Esophagus squamous epithelium (tissue), 5 donors: ENCODE measurements at places on chromosomes 7 and 10.
A peak's percentile ranks its signal among the peaks of the same experiment; 100 is the strongest.

- DNase-seq = no peak
- no peaks in the 10 kb centered on the region for H3K4me1 ChIP-seq
- no peaks in the 10 kb centered on the region for H3K36me3 ChIP-seq
These were observed 8.8 kb upstream of the LIMK1 start for GRCh38 chr7:74074770-74075169.

- no peak for DNase-seq
- peaks cover 30% of the 10 kb centered on the region for H3K27me3 ChIP-seq
- no peak overlapping the region for H3K27ac ChIP-seq
These were observed 80.0 kb downstream of the PAX2 start for GRCh38 chr10:100825325-100825875.

DNA sequence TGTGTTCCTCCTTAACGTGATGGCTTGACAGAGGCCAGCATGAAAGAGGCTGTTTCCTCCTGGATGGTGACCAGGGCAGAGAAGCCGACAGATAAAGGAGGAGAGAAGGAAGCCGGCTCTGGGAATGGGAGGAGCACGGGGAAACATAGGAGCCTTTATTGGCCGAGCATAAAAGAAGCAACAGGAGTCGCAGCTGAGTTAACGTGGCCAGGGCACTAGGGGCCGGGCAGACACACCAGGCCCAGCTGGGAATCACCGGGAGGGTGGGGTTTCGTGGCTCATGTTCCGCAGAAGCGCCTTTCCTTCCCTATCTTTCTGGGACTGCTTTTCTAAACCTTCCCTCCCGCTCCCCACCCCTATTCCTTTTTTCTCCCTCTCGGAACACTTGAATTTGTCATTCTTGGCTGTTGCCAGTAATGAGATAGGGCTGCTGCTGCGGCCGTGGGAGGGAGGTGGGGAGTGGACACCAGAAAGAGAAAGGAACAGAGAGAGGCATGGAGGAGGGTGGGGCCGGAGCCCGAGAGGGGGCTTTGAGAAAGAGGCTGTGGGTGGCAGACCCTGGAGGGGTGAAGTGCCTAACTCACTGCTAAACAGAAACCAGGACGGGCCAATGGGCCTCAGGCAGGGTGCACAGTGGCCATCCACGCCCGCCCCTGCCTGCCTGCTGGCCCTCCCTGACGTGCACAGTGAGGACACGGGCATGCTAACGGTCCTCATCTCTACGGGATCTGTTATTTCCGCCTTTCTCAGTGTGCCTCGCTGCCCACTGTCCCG, 65.2 kb downstream of the COL13A1 start:
- H3K36me3 ChIP-seq = no peaks in the 10 kb centered on the region
- no peak for DNase-seq
- H3K27me3 ChIP-seq = no peaks in the 10 kb centered on the region
- H3K4me3 ChIP-seq = no peak overlapping the region
- peak overlapping the region; percentile 34 for H3K27ac ChIP-seq

- H3K27me3 ChIP-seq = no peaks in the 10 kb centered on the region
- DNase-seq = no peak
- H3K4me3 ChIP-seq = no peak overlapping the region
These were observed 5.1 kb downstream of the AKR1E2 start for GRCh38 chr10:4831091-4831490.

GRCh38 chr7:98705626-98706025, 88.5 kb downstream of the NPTX2 start:
- H3K36me3 ChIP-seq = no peaks in the 10 kb centered on the region
- DNase-seq = no peak
- H3K27ac ChIP-seq = no peak overlapping the region
- H3K27me3 ChIP-seq = no peaks in the 10 kb centered on the region

DNA sequence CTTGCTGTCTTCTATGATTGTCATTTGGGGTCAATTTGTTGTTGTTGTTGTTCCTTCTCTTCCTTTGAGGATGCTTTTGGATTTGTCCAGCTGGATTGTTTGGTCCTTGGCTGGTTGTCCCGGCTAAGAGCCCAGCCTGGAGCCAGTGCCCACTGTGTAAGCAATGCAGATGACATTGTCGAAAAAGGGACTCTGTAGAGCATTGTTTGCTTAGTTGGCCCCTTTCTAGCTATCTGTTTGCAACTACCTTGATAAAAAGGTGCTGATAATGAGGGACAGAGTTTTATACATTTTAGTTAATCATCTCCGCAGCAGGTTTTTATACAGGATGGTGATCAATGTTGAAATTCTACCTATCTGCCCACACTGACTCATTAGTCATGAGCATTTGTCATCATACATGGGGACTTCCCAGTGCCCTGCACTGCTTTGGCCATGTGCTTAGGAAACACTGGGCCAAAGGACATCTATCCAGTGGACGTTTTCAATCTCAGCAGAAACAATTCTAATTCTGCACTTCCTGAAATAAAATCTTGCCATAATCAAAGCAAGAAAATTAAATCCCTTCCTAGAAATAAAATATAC, 311.9 kb downstream of the GRM8 start:
- no peaks in the 10 kb centered on the region for H3K27me3 ChIP-seq
- H3K36me3 ChIP-seq = no peaks in the 10 kb centered on the region
- H3K27ac ChIP-seq = no peak overlapping the region
- H3K4me3 ChIP-seq = no peak overlapping the region
- H3K4me1 ChIP-seq = no peaks in the 10 kb centered on the region

GRCh38 chr7:52825611-52826010, 209.8 kb upstream of the POM121L12 start:
- no peaks in the 10 kb centered on the region for H3K36me3 ChIP-seq
- H3K27ac ChIP-seq = no peak overlapping the region
- DNase-seq = no peak
- H3K27me3 ChIP-seq = no peaks in the 10 kb centered on the region
- H3K4me1 ChIP-seq = no peaks in the 10 kb centered on the region

DNA sequence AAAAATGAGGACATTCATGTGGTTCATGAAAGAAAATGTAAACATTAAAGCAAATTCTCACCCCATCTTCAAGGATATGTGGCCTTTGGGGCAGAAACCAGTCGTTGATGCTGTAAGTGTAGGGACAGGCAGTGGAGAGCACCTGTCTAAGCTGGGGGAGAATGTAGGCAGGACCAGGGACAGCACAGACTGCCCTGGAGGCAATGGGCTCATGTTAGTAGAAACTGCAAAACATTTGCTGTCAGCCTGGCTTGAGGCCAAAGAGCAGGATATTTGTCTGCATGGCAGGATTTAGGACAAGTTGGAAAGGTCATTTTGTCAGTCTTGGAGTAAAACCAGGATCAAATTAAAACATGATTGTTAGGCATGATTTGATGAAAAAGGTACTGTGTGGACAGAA, 211.6 kb upstream of the AGK start:
- no peak for DNase-seq
- H3K36me3 ChIP-seq = no peaks in the 10 kb centered on the region
- no peaks in the 10 kb centered on the region for H3K27me3 ChIP-seq
- no peak overlapping the region for H3K27ac ChIP-seq
- H3K4me1 ChIP-seq = no peaks in the 10 kb centered on the region
- no peak overlapping the region for H3K4me3 ChIP-seq

DNA sequence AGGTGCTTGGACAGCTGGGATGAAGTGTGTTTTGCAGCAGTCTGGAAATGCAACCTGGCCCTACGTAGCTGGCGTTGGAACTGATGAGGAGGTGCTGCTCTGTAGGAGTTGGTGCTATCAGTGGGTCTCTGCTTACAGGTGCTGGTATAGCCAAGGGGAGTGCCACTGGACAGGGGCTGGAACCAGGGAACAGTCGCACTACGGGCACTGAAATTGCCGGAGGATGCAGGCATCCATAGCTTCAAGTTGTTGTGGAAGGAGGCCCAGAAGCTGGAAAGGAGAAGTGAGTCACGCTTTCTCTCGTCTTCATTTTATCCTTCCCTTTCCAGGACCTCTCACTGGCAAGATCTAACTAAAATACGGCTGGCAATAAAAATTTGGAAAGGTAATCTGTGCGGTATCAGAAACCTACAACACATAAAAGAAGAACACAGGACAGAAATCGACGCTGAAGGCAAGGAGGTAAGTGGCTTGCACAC, 25.8 kb downstream of the MACC1 start:
- DNase-seq = no peak
- no peak overlapping the region for H3K4me3 ChIP-seq
- no peaks in the 10 kb centered on the region for H3K36me3 ChIP-seq
- no peak overlapping the region for H3K27ac ChIP-seq
- no peaks in the 10 kb centered on the region for H3K4me1 ChIP-seq
- no peaks in the 10 kb centered on the region for H3K27me3 ChIP-seq

- no peak overlapping the region for H3K4me3 ChIP-seq
- DNase-seq = no peak
- H3K36me3 ChIP-seq = no peaks in the 10 kb centered on the region
These were observed 4.6 kb upstream of the C10orf95 start for GRCh38 chr10:102455893-102456471.

DNA sequence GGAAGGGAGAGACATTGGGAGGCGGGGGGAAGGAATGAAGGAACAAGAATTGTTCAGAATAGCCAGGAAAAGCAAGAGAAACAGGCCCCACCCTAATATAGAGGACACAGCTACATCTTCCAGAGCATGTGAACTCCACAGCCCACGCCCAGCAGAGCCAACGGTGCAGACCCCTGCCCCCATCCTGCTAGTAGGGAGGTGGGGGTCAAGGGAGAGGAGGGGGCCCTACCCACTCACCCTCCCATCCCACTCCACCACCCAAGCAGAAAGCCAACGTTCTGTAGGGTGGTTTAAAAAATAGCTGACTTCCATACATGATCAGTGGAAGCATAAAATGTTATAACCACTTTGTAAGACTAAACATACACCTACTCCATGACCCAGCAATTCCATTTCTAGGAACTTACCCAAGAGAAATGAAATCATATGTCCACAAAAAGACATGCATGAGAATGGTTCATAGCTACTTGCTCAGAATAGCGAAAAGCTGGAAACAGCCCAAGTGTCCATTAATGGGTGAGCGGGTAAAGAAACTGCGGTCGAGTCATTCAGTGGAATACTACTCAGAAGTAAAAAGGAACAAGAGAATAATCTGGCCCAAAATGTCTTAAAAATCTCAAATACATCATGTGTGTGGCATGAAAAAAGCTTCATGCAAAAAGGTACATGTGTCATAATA, 31.8 kb downstream of the CTBP2 start:
- peaks cover 61% of the 10 kb centered on the region for H3K4me1 ChIP-seq
- no peak overlapping the region for H3K27ac ChIP-seq
- no peak overlapping the region for H3K4me3 ChIP-seq
- no peak for DNase-seq

GRCh38 chr7:42097752-42098151, 139.3 kb downstream of the GLI3 start:
- no peaks in the 10 kb centered on the region for H3K27me3 ChIP-seq
- no peak for DNase-seq
- H3K4me1 ChIP-seq = peaks cover 26% of the 10 kb centered on the region
- no peak overlapping the region for H3K4me3 ChIP-seq

DNA sequence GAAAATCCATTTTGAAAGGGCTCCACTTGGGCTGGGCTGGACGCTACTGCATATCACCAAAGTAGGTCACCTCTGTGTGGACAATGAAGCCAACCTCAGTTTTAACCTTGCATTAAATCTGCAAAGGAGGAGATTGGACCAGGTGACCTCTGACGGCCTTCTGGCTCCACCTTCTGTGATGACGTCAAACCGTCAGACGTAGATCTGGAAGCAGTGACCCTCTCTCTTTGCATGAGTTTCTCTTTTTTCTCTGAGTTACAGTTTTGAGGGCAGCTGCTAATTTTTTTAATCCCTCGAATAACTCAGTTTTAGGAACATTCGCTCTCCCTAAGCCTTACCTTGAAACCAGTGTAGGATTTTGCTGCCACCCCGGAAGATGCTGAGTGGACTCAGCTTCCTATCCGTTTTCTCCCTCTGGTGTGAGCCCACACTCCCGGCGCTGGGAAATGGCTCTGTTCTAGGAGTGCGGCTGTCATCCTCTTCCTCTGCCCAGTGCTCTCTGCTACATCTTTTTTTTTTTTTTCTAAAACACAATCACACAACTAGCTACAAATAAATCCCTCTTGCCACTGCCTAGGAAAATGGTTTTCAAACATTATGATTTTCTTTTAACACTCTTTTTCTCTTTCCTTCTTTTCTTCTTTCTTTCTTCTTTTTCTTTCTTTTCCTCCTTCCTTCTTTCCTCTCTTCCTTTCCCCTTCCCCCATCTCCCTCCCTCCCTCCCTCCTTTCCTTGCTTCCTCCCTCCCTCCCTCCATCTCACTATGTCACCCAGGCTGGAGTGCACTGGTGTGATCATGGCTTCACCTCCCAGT, 27.7 kb upstream of the NMT2 start:
- no peak overlapping the region for H3K4me3 ChIP-seq
- H3K27me3 ChIP-seq = no peaks in the 10 kb centered on the region
- no peak for DNase-seq
- H3K4me1 ChIP-seq = no peaks in the 10 kb centered on the region
- H3K27ac ChIP-seq = no peak overlapping the region
